ENCODE measurements at places on chromosomes 7 and 10. TPM values are rescaled to one million over a fixed set of nuclear protein-coding genes. Genes with fewer than 3 reads are reported as not detected.

GPR141 gene
- not detected for total RNA-seq

TEX36 gene
- total RNA-seq, result not detected

CELF2 gene
- total RNA-seq, result 0.07 TPM

PNLIPRP1 gene
- total RNA-seq, result not detected

LDB3 gene
- 0.18 TPM for total RNA-seq

NKX1-2 gene
- not detected for total RNA-seq

POLR1F gene
- total RNA-seq, result 17.4 TPM

AKR1C4 gene
- 0.18 TPM for total RNA-seq

TMEM229A gene
- total RNA-seq, result not detected

WNT8B gene
- total RNA-seq, result not detected

INMT gene
- total RNA-seq, result not detected

TLX1 gene
- not detected for total RNA-seq

HKDC1 gene
- 9.3 TPM for total RNA-seq

CLEC2L gene
- not detected for total RNA-seq

PPP1R9A gene
- 4.4 TPM for total RNA-seq

FAM20C gene
- 47.6 TPM for total RNA-seq

COL17A1 gene
- 2.2 TPM for total RNA-seq

TMEM196 gene
- total RNA-seq, result not detected

RABGEF1 gene
- 23.6 TPM for total RNA-seq

HOXA3 gene
- 6.2 TPM for total RNA-seq

MYH16 gene
- total RNA-seq, result 0.25 TPM

PNLIPRP3 gene
- total RNA-seq, result 0.04 TPM

GAD2 gene
- total RNA-seq, result not detected

CTAGE8 gene
- total RNA-seq, result not detected

GFRA1 gene
- total RNA-seq, result 8.4 TPM

MKX gene
- total RNA-seq, result not detected

ARHGAP22 gene
- 3.5 TPM for total RNA-seq

RARRES2 gene
- not detected for total RNA-seq
